ENCODE measurements at places on chromosomes 11 and 22.

GRCh38 chr11:120775986-120776951, 247.6 kb upstream of the TBCEL start:
- DNase-seq, result no peak

- DNase-seq, result no peak
Observed at GRCh38 chr11:28793282-28793738, 685.1 kb downstream of the METTL15 start.

GRCh38 chr11:128462922-128463321, 124.4 kb downstream of the ETS1 start:
- DNase-seq, result no peak

GRCh38 chr11:83948200-83948599, 662.0 kb upstream of the CCDC90B start:
- DNase-seq, result no peak

- DNase-seq, result no peak
Observed at GRCh38 chr22:25658633-25659032, 83.4 kb upstream of the MYO18B start.

DNA sequence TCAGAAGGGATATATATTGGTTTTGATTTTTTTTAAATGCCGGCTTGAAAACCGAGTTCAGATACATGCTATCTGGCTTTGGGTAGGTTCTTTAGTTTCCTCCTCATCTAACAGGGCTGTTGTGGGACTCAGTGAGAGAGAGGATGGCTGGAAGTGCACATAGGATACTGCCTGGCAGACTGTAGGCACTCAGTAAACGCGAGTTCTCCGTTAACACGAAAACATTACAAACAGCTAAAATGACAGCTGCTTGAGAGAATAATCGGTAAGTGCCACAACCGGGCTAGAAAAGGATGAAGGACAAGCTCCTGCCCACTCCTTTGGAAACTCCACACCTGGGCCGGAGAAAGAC, 369 bp downstream of the XRRA1 start:
- DNase-seq, result no peak

- no peak for DNase-seq
Observed at GRCh38 chr11:122709039-122709760, 53.7 kb downstream of the UBASH3B start.

DNA sequence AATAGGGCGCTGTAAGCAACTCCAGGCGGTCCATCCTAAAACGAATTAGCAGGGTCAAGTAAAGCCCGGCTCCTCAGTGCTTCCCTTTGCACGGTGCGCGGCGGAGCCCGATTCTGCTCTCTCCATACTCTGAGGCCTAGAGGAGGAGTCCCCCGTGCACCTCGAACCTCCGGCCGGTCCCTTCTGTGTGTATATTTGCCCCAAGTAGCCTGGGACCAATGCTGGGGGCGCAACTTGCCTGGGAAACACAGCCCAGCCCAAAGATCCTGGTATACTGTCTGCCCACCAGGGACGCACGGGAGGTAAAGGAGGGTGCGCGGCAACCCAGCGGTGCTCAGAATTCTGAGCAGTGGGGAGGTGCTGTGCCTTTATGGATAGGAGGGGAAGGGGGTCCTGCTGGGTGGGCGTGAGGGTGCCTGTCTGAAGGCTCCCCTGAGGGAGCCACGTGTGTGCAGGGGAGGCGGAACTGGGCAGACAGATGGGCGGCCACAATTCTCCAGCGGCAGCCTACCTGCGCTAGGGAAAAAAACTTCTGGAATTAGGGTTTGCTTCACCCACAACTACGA, 4.8 kb upstream of the TBX1 start:
- DNase-seq, result no peak

DNA sequence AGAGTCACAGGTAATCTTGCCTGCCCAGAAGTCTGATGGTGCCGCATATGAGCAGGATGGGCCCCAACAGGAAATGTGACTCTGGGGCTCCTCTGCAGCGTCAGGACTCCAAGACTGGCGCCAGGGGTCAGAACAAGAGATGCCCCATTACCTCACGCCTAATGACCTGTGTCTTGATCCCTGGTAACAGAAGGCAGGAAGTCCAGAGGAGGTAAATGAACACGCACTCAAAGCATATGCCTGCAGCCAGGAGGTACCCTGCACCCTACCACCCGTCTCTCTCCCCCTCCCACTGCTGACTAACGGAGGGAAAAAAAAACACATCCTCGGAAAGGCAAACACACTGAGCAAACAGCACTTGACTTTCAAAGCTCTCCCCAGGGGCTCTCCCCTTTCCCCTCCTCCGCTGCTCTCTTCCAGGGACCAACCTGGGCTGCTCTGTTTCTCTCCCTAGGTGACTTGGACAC, 37.3 kb downstream of the ABCC8 start:
- no peak for DNase-seq

Data from stimulated activated CD8-positive, alpha-beta memory T cell treated with anti-CD3 and anti-CD28 coated beads, Interleukin-12 subunit alpha, Interleukin-12 subunit beta, amount 100 ng/mL, for 1 hour (primary cell).